ENCODE measurements at places on chromosomes 4 and X.

GRCh38 chr4:173834151-173834550, 304.1 kb upstream of the HAND2 start:
- peak; percentile 38 for DNase-seq

- peak; percentile 60 for DNase-seq
Observed at GRCh38 chr4:184384056-184384809, 90.1 kb downstream of the IRF2 start.

- no peak for DNase-seq
Observed at GRCh38 chr4:47498899-47499298, 13.8 kb downstream of the ATP10D start.

- no peak for DNase-seq
Observed at GRCh38 chrX:118261151-118261550, 84.8 kb upstream of the WDR44 start.

- no peak for DNase-seq
Observed at GRCh38 chr4:169675825-169676224, 55.4 kb downstream of the CLCN3 start.

- DNase-seq: no peak
Observed at GRCh38 chrX:73563738-73564068, 706 bp downstream of the CHIC1 start.

DNA sequence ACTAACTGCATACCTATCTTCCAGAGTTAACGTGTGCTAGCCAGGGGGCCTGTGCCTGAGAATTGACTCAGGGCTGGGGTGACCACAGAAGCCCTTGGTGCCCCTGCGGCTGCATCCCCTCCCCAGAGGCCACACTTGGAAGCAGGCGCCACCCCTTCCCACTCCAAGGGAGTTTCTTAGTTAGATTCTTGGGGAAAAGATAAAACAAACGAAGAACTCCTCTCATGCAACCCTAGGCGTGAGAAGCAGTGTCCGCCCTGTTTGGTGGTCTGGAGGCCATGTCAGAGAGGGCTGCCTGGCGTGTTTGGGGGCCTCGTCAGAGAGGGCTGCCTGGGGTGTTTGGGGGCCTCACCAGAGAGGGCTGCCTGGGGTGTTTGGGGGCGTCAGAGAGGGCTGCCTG, 50.3 kb upstream of the HGFAC start:
- DNase-seq: no peak

GRCh38 chrX:73266766-73267165, 52.1 kb upstream of the NAP1L2 start:
- DNase-seq: no peak

- DNase-seq: no peak
Observed at GRCh38 chr4:5462896-5463295, 245.5 kb downstream of the EVC2 start.

DNA sequence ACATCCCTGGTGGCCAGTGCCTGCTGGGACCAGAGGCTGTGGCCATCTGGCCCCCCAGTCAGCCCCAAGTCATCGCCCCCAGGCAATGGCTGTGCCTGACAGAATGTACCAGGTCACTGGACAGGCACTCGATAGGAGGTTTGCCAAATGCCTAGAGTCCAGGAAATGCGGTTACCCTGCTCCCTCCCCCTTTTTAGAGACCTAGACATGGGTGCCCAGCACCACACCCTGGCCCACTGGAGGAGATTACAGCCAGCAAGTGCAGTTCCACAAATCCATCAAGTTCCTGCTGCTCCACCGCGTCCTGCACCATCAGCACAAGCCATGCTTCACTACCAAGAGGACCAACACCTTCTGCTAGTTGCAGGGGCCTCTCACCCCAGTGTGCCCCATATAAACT, 16.2 kb upstream of the ZFX start:
- no peak for DNase-seq

Measured in H4 (cell line).